Activated CD4-positive, alpha-beta T cell treated with anti-CD3 and anti-CD28 coated beads, Interleukin-2, amount 10 ng/mL, durations not matched to agents 7 days and 5 days (primary cell): ENCODE measurements at places on chromosomes 2 and 18.

GRCh38 chr18:44080054-44080453, 600.6 kb upstream of the SETBP1 start:
- DNase-seq: no peak

- DNase-seq: no peak
Measured at GRCh38 chr2:163594497-163594896, 141.3 kb downstream of the FIGN start.

DNA sequence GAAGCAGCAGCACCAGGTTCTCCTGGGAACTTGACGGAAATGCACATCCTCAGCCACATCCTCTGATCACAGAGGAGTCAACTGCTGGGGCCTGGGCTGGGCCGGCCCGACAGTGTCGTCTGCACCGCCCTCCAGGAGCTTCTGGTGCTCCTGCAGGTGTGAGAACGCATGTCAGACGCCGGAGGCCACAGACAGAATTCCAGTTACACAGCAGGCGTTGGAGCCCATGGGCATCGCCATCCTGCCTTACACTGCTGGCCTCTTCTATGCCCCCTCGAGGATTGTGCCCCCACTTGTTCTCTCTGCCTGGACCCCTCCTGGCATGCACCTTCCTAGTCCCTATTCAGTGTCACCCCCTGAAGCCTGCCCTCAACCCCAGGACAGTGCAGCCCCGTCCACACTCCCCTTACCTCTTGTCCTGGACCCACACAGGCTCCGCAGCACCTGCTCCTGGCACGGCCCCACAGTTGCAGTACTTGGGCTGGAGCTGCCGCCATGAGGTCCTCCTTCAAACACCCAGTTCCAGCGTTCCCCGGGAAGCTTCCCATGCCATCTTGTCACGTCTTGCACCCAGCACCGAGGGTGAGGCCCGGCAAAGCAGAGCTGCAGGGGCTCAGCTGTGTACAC, 37.5 kb downstream of the ADI1 start:
- no peak for DNase-seq

- DNase-seq: no peak
Measured at GRCh38 chr2:99602476-99602875, 112.7 kb upstream of the REV1 start.

- DNase-seq: no peak
Measured at GRCh38 chr2:151287513-151288250, 1.8 kb downstream of the NMI start.

GRCh38 chr2:112782234-112782799, 2.0 kb downstream of the IL1A start:
- no peak for DNase-seq

GRCh38 chr18:38709122-38709521, 1143.5 kb upstream of the CELF4 start:
- DNase-seq: no peak

DNA sequence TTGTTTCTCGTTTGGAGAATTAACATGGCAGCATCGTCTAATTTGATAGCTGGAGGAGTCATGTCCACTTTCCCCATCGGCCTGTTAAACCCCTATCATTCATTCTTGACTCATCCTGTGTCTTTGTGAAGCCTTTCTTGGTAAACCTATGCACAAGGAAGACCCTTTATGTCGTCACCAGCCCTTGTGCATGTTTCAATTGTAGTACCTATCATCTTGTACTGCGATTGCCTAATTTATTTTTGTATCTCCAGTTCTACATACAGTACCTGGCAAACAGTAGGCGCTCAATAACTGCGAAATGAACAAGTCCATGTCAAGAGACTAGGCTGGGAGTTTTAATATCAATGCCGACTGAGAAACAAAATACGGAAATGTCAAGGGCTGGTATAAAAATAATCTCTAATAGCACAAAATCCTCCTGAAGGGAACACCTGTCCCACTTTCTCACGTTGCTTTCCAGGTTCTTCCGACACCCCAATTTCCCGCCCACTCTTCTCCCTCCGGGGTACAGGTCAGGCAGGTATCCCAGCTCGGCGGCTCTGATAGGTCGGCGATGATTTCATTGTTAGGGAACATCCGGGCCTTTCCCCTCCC, 1.3 kb upstream of the PPM1B start:
- DNase-seq: no peak

DNA sequence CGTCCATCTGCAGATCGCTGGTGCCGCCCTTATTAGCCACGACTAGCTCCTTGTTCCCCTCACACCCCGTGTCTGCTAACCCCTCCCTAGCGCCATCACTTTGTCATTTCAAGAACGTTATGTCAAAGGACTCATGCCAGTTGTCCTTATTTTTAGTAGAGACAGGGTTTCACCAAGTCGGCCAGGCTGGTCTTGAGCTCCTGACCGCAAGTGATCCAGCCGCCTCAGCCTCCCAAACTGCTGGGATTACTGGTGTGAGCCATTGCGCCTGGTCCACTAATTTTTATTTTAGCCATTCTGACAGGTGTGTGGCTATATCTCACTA, 138.9 kb upstream of the HDAC4 start:
- no peak for DNase-seq

DNA sequence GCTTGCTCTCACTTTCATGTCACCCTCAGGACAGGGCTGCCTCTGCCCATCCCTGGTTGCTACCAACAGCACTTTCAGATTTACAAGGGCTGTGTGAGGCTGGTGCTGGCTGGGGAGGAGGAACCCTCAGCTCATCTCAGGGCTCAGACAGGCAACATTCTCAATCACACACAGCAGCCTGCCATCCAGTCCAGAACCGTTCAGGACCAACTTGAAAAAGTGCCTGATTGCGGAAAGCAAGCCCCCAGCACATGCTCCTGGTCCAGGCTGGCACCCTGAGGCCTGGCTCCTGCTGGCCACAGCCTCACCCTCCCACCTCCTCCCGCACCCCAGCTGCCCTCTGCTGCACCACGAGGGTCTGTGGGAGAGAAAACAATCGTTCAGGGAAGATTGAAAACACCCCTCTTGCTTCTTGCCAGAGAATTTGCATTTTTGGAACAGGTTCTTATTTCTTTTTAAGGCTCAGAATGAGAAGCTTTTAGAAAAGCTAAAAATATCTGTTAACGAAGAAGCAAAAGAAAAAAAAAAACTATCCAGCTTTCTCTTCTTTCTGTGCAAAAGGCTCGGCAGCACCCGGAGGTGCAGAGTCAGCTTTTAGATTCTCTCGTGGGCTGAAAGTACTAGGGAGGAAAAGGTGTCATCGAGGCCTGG, 403.8 kb upstream of the ID2 start:
- no peak for DNase-seq

GRCh38 chr2:67213270-67213670, 183.9 kb upstream of the ETAA1 start:
- DNase-seq: no peak

DNA sequence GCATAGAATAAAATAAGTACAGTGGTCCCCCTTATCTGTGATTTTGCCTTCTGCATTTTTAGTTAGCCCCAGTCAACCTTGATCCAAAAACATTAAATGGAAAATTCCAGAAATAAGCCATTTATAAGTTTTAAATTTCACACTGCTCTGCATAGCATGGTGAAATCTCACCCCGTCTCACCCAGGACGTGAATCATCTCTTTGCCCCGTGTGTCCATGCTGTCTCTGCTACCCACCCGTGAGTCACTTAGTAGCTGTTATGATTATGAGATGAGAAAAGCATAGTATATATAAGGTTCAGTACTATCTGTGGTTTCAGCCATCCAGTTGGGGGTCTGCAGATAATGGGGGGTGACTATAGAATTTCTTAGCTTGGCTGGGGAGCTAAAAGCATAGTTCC, 67.3 kb downstream of the RHBDD1 start:
- DNase-seq: no peak

- no peak for DNase-seq
Measured at GRCh38 chr2:43086451-43087221, 139.8 kb downstream of the ZFP36L2 start.

- DNase-seq: no peak
Measured at GRCh38 chr2:126429103-126429502, 226.9 kb upstream of the GYPC start.

DNA sequence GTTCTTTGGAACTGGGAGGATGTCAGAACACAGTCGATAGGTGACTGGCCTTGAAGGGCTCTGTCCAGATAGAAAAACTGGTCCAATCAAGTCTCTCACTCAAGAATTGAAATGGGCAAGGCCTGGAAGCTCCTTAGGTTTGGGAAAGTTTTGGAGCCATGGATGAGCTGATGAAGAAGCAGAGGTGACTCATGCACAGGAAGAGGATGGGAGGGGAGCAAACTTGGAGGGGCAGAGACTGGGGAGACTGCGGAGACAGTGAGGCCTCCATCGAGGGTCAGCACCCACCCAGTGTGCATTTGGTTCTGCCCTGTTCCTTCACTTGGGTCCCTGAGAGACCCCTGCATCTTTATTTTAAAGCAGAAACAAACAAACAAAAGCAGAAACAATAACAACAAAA, 41.1 kb downstream of the SOWAHC start:
- no peak for DNase-seq

GRCh38 chr2:21819454-21819853, 695.7 kb downstream of the TDRD15 start:
- no peak for DNase-seq

DNA sequence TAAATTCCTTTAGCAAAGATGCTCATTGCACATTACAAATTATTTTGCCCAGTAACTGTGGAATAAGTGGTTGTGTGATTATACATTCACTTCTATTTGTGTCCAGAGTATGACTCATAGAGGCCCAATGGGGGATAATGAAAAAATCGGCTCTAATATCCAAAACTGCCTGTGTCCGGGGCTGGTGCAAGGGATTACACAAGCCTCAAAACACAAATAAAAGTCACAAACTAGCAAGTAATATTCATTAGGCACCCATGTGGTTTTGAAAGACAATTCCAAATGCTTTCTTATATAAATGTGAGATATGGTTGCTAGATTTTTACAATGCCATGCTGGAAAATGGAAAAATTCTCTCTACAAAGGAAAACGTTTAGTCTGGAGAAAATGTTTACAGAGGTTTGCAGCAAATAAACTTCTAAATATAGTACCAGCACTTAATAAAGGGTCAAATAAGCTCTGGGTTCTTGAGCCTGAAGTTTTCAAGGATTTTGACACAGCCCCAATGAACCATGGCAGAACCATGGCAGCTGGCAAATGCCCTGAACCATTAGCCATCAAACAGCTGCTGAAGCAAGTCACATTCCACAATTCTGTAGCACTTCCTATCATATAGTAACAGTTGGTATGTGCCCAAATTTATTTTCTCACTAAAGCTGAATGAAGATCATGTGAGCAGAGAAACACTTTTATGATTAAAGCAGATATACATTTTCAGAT, 40.5 kb downstream of the IRS1 start:
- no peak for DNase-seq
